Stimulated activated naive B cell treated with anti-CD40 and anti-IgM and Interleukin-4, amounts not matched to agents 10 μg/mL and 1 μg/mL and 100 μg/mL, for 72 hours (primary cell): ENCODE measurements at places on chromosomes 7 and 10.

DNA sequence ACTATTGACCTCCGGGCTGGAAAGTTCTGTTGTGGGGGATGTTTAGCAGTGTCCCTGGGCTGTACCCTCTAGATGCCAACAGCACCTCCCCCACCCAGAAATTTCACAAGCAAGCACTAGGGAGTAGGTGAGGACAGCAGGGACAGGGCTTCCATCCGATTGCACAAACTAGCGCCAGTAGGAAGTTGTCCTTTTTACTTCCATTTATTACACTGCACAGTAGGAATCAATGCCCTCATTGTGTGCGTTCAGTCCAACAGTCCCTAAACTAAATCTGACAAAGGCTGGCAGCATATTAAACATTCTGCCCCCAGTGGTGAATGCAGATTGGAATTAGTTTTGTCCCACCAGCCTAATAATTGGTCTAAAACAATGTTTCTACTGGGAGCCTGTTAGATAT lies 6.4 kb upstream of the SOSTDC1 start:
- DNase-seq = no peak

DNA sequence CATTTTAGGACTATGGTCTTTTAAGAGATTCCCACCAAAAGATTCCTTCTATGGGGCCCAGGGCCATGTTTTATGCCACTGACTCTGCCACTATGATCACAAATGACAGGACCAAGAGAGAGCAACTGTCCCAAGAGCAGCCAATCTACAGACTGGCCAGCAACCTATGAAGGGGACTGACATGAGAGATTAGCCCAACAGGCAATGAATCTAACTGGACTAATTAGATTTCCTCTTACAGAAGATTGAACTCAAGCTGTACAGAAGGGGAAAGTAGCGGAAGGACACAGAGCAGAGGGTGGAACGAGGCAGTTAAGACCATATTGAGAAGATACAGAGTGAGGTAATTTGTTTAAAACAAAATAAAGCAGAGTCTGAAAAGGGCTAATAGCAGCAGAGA lies 25.8 kb downstream of the ZNF800 start:
- DNase-seq = no peak

- no peak for DNase-seq
Observed at GRCh38 chr7:47357361-47357760, 224.6 kb downstream of the TNS3 start.

GRCh38 chr10:129094233-129094632 lies 372.8 kb upstream of the MGMT start:
- DNase-seq = no peak

DNA sequence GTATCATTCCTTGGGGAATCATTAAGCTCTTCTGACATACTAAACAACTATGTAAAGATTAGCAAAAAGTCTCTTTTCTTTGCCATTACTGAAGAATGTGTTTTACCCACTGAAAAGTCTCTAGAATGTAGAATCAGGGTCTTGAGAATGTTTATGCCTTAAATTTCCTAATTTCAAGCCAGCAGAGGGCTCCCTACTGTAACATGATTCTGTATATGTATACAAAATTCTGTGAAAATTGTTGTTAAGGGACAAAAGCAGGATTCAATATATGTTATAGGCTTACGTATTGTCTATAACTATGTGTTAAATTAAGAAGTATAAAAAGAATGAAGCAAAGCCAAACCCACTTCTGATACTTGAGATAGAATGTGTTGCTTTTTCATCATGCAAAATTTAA lies 296.9 kb upstream of the DGKB start:
- no peak for DNase-seq

- DNase-seq = no peak
Observed at GRCh38 chr7:34354899-34355298, 303.1 kb upstream of the NPSR1 start.

DNA sequence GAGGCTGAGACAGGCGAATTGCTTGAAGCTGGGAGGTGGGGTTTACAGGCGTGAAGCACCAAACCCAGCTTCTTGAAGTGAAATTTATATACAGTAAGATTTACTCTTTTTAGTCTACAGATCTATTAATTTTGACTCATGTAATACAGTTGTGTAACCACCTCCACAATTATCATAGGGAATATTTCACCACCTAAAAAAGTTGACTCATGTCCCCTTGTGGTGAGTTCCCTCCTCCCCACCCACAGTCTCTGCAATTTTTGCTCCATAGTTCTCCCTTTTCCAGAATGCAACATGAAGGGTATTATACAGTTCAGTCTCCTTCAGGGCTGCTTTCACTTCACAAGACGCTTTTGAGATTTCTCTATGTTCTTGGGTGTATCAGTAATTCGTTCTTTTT lies 156.8 kb downstream of the FAM107B start:
- DNase-seq = no peak

DNA sequence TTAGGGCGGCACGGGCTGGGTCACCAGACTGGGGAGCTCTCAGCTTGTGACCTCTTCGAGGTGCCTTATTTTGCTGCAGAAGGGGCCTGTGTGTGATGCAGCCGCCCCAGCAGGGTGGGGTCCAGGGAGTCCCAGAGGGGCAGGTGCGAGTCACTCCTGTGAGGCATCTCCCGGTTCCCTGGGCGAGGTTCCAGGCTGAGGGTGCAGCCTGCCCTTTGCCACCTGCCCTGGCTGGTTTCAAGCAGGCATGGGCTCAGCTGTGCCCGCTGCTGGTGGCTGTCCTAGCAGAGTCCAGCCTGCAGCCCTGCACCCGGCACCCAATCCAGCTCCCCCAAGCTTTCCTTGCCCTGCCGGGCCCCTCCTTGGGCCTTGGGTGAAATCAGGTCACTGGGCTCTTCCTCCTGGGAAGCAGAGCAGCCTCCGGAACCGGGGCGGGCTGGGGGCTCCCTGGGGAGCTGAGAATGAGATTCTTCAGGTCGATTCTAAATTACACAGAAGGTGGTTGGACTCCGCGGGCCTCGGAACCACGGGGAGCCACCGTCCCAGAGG lies 64.8 kb downstream of the PWWP2B start:
- DNase-seq = no peak

DNA sequence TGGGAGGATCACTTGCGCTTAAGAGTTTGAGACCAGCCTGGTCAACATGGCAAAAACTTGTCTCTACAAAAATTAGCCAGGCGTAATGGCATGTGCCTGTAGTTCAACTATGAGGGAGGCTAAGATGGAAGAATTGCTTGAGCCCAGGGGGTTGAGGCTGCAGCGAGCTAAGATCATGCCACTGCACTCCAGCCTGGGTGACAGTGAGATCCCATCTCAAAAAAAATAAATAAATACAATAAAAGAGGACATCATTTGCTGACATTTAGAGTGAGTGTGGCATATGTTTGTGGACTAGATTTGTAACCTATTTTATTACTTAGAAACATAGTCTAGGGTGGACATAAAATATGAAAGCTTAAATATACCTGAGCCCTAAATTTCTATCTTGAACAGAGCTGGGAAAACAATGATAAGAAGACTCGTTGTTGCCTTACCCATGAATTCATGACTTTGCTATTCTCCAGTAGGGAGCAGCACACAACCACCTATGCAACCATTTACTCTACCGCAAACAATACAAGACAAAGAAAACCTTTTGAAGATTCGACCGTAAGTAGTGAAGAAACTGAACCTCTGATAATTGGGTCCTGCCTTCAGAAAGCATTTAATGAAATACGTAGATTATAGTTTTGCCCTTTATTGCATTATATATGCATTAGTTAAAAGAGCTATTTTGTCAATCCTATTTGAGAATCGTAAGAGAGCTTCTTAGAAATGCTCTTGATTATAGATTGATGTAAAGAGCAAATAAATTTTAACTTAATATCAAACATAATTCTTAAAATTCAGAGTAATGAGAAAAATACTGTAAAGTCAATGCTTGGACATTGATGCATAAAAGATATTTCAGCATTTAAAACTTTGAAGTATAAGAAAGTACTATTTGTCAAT lies 83.5 kb downstream of the GNAT3 start:
- no peak for DNase-seq

GRCh38 chr10:306007-306674 lies 170.9 kb downstream of the ZMYND11 start:
- DNase-seq = no peak

DNA sequence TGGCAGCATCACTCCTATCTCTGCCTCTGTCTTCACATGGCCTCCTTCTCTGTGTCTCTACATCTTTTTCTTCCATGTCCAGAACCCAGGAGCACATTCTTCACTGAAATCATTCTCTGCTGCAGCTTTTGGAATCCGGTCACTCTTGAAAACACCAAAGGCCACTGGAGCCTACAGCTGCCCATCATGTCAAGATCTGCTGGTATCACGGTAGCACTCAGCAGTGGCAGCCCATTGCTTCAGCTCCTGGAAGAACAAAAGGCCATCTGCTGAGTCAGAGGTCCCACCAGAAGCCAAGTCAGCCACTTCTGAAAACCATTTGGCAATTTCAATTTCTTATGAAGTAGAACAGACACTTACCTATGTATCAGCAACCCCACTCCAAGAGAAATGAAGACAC lies 6.1 kb upstream of the PCBD1 start:
- no peak for DNase-seq

DNA sequence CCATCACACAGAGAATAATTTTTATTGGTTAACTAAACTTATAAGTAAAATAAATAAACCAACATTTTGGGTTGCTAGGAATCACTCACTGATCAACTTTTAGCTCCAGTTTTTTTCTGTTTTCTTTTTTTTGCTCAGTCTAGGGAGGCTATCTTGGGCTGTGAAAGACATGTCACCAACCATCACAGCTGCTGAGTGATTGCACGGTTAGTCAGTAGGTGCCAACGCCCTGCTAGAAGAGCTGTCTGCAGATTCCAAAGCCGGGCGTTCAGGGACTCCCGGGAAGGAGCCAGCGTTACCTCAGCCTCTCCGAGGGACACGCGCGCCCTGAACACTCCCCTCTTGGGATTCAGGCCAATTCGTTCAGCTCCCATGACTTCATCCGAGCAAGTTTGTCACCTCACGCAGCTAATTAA lies 604 bp upstream of the STAM start:
- no peak for DNase-seq

DNA sequence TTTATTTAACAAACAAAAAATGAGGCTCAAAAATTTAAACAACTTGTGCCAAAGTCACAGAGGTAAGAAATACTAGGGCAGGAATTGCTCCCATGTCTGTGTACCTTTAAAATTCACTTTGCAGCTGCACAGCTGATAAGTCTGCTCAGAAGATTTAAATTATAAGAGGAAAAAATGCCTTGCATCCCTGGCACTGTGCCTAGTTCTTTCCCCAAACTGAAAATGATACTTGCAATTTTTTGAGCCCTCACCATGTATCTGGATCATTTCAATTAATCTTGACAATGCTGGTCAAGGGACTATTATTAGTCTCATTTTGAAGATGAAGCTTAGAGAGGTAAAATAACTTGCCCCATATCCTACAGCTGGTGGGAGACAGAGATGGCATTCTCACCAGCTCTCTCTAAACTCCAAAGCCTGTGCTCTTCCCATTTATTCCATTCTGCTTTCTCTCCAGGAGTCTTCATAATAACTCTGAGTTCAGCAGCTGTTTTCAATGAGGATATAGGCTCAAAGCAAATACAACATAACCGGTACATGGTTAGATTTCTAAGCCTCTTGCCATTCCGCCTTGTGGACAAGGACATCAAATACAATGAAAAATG lies 350.5 kb upstream of the LRRTM3 start:
- DNase-seq = no peak

GRCh38 chr7:142523821-142524460 lies 225.3 kb upstream of the PRSS1 start:
- no peak for DNase-seq

GRCh38 chr7:107860981-107861652 lies 29.9 kb upstream of the DLD start:
- DNase-seq = no peak

DNA sequence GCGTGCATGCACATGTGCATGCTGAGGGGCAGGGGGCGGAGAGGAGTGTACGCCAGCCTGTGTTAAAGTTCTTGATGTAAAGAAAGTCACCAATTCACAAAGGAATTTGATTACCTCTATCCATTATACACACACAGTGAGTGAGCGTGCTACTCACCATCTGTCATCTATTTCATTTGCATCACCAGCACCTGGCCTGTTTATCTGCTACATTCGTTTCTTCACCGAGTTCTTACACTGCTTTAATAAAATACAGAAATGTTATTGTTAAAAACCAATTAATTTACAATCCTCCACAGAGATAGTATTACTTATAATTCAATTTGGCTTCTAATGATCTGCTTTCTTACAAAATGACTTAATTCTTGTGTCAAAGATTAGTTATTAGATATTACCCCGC lies 32.6 kb downstream of the NEUROD6 start:
- DNase-seq = no peak

- no peak for DNase-seq
Observed at GRCh38 chr7:76512941-76513816, 2.8 kb downstream of the UPK3B start.

DNA sequence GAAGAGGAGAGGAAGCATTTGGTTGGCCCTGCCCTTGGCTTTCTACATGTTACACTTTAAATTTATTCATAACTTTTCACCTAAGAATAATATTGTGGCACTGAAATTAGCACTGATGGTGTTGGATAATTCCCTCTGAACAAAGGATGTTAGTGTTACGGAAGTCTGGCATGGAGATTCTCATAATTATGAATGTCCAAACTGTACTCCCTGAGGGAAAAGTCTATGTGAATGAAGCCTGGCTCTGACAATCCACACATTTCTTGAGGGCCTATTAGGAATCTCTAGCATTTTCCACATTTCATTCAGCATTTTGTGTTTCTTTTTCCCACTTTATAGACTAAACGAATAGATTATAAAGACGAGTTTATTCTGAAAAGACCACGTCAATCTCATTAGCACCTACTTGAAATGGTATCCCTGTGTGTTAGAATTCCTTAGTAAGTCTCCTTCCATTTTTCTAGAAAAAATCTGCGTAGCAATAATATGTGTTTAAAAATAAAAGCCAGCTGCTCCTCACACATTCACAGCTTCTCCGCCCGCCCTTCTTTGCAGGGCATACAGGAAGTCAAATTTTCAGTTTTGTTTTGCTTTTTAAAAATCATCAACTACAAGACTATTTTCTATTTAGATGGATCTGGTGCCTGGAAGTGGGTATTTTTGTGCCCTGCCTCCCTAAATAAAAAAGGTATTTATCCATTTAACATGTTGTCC lies 131.8 kb upstream of the PALS2 start:
- no peak for DNase-seq

GRCh38 chr7:5559576-5560240 lies 136.1 kb upstream of the TNRC18 start:
- DNase-seq = no peak

DNA sequence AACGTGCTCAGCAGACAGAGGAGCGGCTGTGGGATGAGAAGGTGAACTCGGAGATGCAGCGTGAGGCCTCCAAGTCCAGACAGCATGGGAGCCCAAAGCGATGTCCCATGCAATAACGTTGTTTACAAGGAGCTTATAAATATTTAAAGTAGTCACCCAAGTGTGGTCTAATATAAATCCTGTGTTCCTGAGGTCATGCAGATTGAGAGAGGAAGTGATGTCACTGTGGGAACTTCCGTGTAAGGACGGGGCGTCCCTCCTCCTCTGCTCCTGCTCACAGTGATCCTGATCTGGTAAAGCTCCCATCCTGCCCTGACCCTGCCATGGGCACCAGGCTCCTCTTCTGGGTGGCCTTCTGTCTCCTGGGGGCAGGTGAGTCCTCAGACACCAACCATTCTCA lies 94.7 kb upstream of the PRSS58 start:
- no peak for DNase-seq
